ENCODE measurements at places on chromosomes 7 and 10. TPM values are rescaled to one million over a fixed set of nuclear protein-coding genes. Genes with fewer than 3 reads are reported as not detected.
A peak's percentile ranks its signal among the peaks of the same experiment; 100 is the strongest.

- H3K27me3 ChIP-seq: no peaks in the 10 kb centered on the region
- no peaks in the 10 kb centered on the region for H3K36me3 ChIP-seq
- H3K4me3 ChIP-seq: peak overlapping the region; percentile 66
- peaks cover 5% of the 10 kb centered on the region for H3K4me1 ChIP-seq
- DNase-seq: no peak
These were observed 53.1 kb upstream of the KDM7A start for GRCh38 chr7:140229591-140230515.

GRCh38 chr10:21195252-21195651, 298.1 kb upstream of the NEBL start:
- H3K27ac ChIP-seq: no peak overlapping the region
- H3K36me3 ChIP-seq: no peaks in the 10 kb centered on the region
- no peaks in the 10 kb centered on the region for H3K4me1 ChIP-seq
- no peak for DNase-seq
- no peak overlapping the region for H3K4me3 ChIP-seq

- DNase-seq: peak; percentile 70
- H3K4me1 ChIP-seq: peaks cover 14% of the 10 kb centered on the region
- no peaks in the 10 kb centered on the region for H3K27me3 ChIP-seq
- no peaks in the 10 kb centered on the region for H3K36me3 ChIP-seq
- H3K4me3 ChIP-seq: peak overlapping the region; percentile 76
These were observed 3.3 kb upstream of the SEPHS1 start for GRCh38 chr10:13351340-13351915.

DNA sequence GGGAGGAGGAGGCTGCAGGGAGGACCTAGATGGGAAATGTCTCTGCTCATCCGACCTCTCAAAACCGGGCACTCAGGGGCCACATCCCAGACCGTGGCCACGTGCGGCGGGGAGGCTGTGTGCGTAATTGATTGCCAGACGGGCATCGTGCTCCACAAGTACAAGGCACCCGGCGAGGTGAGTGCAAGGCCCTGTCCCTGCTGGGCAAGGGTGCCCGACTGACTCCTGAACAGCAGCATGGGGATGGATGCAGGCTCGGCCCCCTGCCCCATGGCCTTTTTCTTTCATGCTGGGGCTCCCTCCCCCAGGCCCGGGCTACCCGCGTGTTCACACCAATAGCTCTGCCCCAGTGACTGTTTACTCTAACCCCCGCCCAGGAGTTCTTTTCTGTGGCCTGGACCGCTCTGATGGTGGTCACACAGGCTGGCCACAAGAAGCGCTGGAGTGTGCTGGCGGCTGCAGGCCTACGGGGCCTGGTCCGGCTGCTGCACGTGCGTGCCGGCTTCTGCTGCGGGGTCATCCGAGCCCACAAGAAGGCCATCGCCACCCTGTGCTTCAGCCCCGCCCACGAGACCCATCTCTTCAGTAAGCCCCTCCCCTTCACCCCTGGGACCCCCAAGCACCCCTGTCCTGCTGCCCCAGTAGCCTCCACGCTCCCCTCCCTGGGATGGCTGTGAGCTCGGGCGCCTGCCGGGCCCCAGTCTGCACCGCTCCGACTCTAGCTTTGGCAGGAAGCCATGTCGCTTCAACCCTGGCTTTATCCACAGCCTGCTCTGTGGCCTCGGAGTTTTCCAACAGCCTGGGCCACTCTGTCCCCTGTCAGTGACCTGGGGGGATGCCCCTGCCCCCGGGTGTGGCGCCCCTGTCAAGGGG, 3.9 kb downstream of the LRWD1 start:
- no peak overlapping the region for H3K4me3 ChIP-seq
- no peak overlapping the region for H3K27ac ChIP-seq
- no peaks in the 10 kb centered on the region for H3K4me1 ChIP-seq

Gene GRM3
- total RNA-seq: 3.4 TPM

Gene MINDY4
- total RNA-seq: 3.6 TPM

Gene ABCB4
- total RNA-seq: 0.60 TPM

Gene TSPAN15
- 11.6 TPM for total RNA-seq

All from H1 (cell line).